ENCODE measurements at places on chromosomes 4 and X. TPM values are rescaled to one million over a fixed set of nuclear protein-coding genes. Genes with fewer than 3 reads are reported as not detected.

GRCh38 chrX:113644426-113644825 lies 803.8 kb upstream of the AMOT start:
- DNase-seq = no peak

- no peak for DNase-seq
Observed at GRCh38 chr4:180827232-180828009, 1415.8 kb upstream of the TENM3 start.

- DNase-seq = no peak
Observed at GRCh38 chr4:13605330-13605729, 22.2 kb downstream of the BOD1L1 start.

DNA sequence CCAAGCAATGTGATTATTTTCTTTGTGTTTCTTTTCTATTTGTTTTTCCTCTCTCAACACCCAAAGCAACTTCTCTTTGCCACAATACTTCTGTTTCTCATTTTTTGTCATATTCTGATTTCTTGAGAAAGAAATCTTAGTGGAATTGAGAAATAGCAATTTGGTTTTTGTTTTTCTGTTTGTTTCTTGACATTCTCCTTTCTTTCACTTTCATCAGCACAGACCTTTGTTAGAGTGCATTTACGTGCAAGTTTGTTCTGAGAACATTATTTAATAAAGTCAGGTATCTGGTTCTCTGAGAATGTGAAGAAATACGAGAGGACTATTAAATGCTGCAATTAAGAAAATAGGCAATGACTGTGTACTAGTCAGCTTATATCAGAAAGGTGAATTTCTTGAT lies 608.1 kb upstream of the AADAT start:
- no peak for DNase-seq

PORCN gene
- total RNA-seq = 11.8 TPM

KDR gene
- total RNA-seq = 24.0 TPM
